CD14-positive monocyte (primary cell): ENCODE measurements at places on chromosomes 1 and 21.

DNA sequence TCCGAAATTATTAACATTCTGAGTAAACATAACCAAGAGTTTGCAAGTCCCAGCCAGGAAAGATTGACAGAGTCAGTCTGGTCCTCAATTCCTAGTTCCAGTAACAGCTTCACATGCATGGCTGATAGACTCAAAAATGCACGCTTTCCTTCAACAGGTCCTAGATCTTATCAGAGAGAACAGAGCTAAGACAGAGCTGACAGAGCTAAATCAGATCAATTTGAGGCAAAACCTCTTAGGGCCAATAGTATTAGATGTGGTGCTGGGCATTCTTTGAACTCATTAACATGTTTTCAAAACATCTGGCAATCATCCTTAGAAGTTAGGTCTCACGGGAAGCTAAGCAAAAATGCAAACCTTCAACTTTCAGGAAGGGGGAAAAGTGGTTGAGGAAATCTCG lies 114.0 kb downstream of the GREM2 start:
- no peak for DNase-seq

DNA sequence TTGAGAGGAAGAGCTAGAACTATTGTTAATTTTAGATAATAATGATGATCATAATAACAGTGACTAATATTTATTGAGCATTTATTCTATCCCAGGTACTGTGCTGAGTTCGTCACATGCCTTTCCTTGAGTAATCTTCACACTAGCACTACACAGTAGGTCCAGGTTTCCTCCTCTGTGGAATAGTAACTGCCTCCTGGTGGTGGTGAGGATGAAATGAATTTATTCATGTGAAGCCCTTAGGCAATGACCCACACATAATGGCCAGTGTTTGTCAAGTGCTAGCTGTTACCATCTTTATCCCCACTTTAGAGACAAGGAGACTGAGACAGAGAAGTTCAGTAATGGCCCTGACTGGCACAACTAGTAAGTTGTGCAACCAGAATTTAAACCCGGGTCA lies 5.9 kb downstream of the NIPAL3 start:
- no peak for DNase-seq

DNA sequence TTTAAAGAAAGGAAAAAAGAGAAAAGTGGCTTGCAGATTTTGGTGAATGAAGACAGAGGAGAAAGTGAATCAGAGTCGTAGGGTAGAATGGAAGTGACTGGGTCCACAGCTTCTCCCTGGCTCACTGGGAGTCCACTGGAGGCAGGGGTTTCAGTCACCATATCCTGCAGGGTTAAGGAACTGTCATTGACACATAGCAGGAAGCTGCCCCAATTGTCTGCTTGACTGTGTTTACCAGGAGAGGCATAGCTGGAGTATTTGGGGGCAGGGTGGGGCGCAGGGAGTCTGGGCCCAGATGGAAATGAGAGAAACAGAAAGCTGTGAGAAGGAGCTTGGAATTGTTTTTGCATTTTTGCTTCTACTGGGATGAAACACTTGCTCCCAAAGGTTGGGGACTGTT lies 228.8 kb upstream of the CSF3R start:
- DNase-seq: no peak

GRCh38 chr1:177597393-177597792 lies 372.5 kb downstream of the SEC16B start:
- no peak for DNase-seq

DNA sequence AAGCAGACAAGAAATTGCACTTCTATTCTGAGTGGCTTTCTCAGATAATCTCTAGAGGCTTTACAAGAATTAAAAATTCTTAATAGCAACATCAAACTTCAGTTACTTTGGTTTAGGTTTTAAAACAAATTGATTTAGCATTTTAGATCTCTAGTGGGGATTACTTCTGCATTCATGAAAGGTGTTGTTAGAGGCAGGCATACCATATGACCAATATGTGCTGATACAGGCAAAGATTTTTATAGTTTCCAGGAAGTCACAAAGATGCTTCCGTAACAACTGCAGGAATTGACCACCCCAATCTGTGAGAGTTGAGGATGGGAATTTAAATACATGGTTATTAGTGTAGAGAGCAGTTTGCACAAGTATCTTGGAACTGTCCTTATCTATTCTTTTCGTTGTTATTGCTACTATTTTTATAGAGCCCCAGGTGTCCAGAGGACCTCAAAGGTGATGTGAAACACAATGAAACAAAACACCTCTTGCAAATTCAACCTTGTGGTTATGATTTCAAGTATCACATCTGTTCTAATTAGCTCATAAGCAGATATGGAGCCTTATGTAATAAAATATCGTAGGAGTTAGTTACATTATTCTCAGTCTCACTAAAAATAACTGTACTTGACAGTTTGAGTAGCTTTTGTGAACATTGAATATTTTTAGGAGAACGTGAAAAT lies 512.7 kb upstream of the ADGRL4 start:
- DNase-seq: no peak

DNA sequence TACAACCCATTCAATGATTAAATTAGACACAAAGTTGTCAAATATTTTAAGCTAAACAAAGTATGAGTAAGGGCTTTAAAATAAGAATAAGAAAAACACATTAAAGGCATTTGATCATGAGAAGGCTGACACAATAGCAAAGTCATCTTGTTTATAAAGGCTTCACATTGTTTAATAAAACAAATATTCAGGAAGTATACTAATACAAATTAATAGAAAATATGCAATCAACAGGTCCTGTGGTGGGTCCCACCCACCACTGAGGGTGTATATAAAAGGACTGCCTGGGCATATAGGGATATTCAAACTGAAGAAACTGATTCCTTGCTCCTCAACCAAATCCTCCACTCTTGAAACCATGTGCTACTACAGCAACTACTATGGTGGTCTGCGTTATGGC lies at the start of gene KRTAP20-2:
Gene KRTAP20-2 (plus strand): TSS at position 301 of the 400 bp plus-strand sequence. CDS start 58 bp downstream, at position 359.
- no peak for DNase-seq

DNA sequence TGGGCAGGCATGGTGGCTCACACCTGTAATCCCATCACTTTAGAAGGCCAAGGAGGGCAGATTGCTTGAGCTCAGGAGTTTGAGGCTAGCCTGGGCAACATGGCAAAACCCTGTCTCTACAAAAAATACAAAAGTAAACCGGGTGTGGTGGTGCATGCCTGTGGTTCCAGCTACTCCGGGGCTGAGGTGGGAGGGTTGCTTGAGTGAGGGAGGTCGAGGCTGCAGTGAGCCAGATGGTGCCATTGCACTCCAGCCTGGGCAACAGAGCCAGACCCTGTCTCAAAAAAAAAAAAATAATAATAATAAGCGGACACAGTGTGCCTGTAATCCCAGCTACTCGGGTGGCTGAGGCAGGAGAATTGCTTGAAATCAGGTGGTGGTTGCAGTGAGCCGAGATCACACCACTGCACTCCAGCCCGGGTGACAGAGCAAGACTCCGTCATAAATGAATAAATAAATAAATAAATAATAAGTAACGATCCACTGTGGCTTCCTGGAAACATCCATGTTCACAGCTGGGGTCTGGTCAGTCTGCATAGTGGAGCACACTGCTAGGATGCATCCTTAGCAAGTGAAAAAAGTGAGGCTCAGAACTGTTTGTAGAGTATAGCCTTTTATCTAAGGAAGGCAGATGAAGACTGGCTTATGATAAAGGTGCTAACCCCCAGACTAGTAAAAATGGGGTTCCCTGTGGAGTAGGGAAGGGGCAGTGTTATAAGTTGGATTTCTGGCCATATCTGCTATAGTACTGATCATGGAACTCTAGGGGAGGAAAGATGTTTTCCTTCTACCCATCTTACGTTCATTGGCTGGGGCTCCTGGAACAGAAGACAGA lies 15.7 kb downstream of the PKNOX1 start:
- no peak for DNase-seq

- DNase-seq: no peak
Observed at GRCh38 chr1:21318714-21319159, 28.5 kb upstream of the ECE1 start.

- DNase-seq: no peak
Observed at GRCh38 chr1:61433646-61434045, 291.3 kb downstream of the TM2D1 start.

- no peak for DNase-seq
Observed at GRCh38 chr1:145901312-145902021, 8.4 kb downstream of the ITGA10 start.

DNA sequence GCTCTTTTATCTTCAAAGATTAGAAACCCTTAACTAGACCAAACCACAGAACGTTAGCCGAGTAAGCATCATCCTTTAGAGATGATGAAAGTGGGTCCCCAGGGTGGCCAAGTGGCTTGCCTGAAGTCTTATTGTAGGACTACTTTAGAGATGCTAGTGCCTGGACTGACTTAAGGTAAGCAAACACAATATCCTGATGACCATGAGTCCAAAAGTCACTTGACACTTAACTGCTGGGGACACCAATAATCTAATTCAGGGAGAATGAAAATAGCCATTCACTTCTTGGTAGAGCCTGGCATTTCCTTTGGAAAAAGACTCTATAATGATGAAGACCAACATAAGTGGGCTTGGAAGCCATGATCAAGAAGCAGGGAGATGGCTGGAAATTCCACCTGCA lies 225.3 kb upstream of the IRF2BP2 start:
- no peak for DNase-seq

GRCh38 chr21:46560568-46561444 lies 44.1 kb downstream of the S100B start:
- DNase-seq: no peak

GRCh38 chr21:20419772-20420171 lies 578.4 kb upstream of the NCAM2 start:
- DNase-seq: no peak

DNA sequence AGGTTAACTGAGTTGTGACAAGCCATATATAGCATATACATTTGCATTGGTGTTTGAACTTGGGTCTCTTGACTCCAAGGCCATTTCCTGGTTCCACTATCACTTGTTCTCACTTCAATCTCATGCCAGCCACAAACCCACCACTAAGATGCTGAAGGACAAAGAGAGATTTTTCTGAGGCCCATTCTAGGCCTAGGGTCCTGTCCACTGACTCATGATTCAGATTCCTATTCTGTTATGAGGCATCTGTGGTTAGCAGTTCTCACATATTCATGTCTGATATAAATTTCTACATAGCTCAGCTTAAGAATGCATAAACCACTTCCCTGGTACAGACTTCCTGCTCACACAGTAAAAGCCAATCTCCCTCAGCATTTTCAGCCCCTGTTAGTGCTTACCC lies 326.1 kb upstream of the BEND5 start:
- DNase-seq: no peak

DNA sequence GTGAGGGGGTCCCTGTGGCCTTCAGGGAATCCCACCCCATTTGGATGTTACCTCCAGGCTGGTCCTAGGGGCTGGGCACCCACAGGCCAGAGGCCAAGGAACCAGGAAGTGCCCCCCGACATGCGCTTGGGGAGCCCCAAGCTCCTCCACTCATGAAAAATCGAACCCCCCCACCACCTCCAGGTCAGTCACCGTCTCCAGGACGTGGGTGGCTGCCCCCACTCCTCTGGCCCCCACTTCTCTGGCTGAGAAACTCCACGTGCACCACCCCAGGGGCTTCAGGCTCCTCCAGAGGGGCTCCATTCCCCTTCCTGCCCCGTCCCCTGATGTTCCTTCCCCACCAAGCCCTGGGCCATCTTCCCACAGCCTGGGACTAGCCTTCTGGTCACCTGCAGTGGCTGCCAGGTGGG lies 30.5 kb upstream of the POFUT2 start:
- DNase-seq: no peak

DNA sequence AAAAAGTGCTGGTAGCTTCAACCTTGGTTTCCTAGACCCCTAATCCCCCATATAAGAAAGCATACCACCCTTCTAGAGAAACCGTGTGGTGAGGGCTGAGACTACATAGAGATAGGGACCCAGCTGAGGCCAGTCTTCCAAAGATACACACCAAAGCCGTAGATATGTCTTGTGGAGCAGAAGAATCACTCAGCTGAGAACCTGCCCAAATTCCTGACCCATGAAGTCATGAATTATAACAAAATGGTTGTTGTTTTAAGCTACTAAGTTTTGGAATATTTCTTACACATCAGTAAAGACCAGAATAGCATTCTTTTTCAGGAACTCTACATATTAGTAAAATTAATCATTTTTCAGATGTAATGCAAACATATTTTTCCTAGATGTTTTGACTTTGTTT lies 3.3 kb upstream of the SNRPE start:
- no peak for DNase-seq

- DNase-seq: no peak
Observed at GRCh38 chr1:84271441-84272151, 29.9 kb upstream of the SAMD13 start.

GRCh38 chr1:208113011-208113410 lies 131.2 kb downstream of the PLXNA2 start:
- no peak for DNase-seq

DNA sequence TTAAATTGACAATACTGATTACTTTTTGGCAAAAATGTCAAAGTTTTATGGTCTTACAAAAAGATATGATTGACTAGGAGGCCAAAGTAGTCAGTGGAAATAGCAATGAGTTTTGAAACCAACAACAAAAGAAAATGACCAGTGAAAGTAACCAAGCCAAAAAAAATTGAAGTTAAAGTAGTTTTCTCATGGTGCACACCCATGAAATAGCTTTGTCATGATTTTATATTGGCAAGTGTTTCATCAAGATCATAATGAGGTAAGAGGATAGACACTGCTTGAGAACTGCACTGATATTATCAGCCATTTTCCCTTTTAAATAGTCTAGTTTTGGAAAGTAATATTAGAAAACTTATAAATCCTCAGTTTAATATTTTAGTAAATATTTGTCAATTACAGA lies 206.2 kb upstream of the ADAMTS5 start:
- DNase-seq: no peak

GRCh38 chr21:45139473-45139872 lies 65.1 kb downstream of the ADARB1 start:
- no peak for DNase-seq

- DNase-seq: peak; percentile 70
Observed at GRCh38 chr1:153617663-153618062, 1.5 kb upstream of the S100A14 start.

GRCh38 chr1:223225061-223225460 lies 82.0 kb upstream of the TLR5 start:
- DNase-seq: no peak

DNA sequence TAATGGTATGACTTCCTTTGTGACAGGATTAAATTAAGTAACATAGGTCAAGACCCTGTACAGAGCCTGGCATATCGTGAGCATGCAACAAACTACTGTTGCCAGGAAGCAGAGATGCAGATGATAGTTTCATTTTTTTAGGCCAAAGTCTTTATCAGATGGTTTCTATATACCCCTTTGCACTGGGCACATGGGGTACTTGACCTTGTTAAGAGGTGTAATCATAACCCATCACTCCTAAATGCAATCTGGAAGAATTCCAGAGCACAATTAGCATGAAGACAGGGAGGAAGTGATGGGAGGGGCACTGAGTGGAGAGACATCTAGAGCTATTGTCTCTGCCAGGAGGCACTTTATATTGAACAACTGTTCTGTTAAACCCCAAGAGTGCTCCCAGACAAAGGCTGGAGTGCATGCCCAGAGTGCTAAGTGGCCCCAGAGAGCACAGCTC lies 22.1 kb downstream of the ZBTB17 start:
- no peak for DNase-seq

DNA sequence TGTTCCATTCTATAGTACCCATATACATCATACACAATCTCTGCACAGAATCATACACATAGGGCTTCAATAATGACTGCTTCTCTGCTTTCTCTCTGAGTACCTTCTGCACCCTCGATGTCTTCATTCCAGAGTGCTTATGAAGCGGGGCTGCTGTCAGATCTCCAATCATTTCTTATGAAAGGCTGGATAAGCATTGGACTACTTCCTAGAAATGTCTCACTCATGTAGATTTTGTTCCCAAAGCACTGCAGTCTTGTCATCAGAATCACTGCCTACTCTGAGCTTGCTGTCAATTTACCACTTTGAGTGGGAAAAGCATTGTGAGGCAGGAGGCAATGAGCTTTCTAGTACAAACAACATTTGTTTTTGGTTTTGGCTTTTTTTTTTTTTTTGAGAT lies 179.0 kb downstream of the SLC35F3 start:
- no peak for DNase-seq
